ENCODE measurements at places on chromosomes 6 and 20.
A peak's percentile ranks its signal among the peaks of the same experiment; 100 is the strongest.

GRCh38 chr20:9520086-9520485, 5.7 kb downstream of the LAMP5 start:
- DNase-seq, result no peak

DNA sequence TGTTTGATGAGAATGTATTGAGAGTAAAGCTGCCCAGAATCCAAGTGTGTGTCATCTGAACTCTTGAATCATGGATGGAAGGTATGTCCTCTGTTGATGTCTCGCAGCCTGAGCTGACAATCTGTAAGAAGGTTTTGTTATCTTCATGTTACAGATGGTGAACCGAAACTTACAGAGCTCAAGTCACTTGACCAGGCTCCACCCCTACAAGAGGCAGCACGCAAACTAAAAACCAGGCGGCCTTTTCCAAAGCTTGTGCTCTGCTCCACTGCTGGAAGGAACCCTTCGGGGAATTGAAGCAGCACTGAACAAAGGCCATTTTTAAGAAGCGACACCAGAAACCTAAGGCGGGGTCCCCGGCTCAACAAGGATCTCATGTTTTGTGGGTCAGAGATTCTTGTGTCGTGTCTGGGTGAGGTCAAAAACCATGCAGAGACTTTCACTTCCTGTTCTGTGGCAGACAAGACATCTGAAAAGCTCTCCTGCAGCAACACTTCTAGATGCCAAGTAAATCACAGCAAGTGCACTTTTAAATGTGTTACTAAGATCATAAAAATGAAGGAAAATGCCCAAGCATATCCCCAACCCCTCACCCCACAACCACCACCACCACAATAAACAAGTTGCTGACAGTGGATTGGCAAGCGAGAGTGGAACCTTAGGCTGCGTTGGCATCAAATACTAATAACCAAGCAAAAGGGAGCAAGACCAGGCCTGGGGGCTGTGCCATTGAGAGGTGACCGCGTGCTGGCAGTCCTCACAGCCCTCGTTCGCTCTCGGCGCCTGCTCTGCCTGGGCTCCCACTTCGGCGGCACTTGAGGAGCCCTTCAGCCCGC, 27.3 kb downstream of the NQO2 start:
- peak; percentile 88 for DNase-seq

GRCh38 chr6:135036731-135037420, 17.7 kb downstream of the HBS1L start:
- no peak for DNase-seq

GRCh38 chr6:161498881-161499280, 225.0 kb upstream of the AGPAT4 start:
- DNase-seq, result no peak

DNA sequence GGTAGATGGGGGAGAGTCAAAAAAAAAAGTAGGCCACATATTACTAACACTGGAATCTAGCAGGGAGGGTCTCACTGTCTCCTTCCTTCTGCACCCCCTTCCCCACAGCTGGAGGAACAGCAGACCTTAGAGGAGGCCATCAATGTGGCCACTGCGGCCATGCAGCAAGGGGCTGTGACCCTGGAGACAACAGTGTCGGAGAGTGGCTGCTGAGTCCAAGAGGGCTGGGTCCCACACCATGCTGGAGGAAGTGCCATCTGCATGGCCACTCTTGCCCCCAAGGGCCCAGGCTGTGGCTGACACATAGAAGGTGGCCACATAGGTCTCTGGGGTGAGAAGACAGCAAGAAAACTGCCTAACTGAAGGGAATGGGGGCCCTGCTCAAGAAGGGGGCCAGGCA, 2.6 kb upstream of the DEF6 start:
- DNase-seq, result no peak

DNA sequence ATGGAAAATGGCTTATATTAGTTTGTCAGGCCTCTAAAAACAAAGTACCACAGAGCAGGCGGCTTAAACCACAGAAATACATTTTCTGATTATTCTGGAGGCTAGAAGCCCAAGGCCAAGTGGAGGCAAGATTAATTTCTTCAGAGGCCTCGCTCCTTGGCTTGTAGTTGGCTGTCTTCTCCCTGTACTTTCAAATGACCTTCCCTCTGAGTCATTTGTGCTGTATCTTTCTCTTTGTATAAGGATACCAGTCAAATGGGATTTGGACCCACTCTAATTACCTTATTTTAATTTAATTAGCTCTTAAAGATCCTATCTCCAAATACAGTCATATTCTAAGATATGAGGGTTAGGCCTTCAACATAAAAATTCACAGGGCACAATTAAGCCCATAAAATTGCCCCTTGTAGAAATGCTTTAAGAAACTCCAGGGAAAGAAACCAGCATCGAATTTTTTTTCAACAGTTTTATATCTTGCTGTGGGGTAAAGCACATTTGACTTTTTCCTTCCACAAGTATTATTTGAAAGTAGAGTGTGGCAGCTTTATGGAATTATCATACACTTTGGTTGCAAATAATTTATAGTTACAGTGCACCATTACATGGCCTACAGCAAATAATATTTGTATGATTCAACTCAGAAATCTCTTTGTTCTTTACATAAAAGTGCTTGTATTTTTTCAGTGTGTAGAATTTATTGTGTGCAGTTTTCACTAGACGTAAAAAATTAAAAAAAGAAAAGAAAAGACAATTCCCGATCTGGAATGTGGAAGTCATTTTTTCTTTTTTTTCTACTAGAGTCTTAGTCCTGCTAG, 706.1 kb downstream of the KIF16B start:
- DNase-seq, result no peak

DNA sequence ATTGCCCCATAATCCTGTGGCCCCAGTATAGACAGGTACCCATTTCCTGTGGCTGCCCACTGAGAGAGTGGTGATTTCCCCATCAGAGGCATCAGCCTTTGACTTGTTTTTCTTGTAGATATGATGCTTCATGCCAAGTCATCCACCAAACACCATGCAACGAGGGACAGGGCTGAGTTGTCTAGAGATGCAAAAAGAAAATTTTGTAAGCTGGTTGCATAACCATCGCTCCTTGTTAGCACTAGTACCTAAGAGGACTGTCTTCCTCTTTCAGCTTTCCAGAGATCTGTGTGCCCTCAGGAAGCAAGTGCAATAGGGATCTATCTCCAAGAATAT, 166.8 kb downstream of the BCAS1 start:
- DNase-seq, result no peak

GRCh38 chr6:31528307-31528777, 420 bp upstream of the MCCD1 start:
- DNase-seq, result no peak

GRCh38 chr6:46377209-46377608, 114.0 kb downstream of the RCAN2 start:
- no peak for DNase-seq

DNA sequence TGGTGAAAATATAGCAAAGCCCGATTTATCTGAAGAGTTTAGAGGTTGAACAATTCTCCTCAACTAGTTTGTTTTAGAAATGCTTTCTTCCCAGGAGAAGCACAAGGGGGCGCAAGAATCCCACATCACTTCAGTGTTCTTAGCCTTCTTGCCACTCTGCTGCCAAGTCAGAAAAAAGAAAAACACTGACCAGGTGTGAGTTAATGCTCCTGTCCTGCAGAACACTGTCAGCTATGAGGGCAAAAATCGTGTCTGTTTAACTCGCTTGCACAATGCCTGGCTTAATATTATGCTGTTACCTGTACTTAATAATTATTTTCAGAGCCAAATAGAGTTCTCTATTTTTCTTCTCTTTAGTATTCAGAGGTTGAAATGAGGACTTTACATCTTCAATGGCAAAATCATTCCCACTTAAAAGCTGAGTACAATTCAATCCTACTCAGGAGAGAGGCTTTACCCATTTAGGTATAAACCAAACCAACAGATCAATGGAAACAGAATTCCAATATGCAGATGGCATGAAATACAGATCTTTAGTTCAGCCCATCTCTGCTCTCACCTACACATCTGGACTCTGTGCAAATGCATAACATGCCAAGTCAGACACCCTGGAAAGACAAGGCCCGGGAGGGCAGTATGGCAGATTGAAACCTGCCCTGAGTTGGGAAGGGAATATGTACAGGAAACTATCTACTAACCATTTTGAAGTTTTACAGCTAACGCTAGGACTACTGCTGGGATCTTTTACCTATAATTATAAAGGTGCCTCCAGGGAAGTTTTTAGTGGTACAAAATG, 71.4 kb upstream of the TULP1 start:
- DNase-seq, result peak; percentile 54

DNA sequence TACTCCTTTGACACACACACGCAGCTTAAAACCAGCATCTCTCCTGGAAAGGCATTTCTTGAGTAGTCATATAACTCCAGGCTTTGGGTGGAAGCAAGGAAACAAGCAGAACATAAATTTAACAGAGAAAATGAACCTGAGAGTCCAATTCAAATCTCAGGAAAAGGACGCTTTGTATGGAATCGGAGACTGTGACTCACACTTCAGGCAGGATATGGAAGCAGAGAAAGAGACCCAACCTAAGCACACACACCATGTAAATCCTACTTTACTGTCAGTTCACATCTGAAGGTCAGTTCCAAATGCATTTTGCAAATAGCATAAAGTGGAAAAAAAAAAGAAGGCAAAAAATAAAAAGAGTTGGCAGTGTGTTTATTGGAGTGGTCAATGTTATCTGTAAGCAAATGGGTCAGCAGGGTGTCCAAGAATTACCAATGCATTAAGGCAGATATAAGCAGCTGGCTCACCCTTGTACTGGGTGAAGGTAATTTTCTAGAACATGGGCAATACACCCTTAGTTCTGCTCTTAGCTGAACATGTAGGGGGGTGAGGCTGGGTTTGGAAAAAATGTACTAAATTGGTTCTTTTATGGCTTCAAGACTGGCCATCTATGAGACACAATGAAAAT, 283.7 kb upstream of the NT5E start:
- no peak for DNase-seq

DNA sequence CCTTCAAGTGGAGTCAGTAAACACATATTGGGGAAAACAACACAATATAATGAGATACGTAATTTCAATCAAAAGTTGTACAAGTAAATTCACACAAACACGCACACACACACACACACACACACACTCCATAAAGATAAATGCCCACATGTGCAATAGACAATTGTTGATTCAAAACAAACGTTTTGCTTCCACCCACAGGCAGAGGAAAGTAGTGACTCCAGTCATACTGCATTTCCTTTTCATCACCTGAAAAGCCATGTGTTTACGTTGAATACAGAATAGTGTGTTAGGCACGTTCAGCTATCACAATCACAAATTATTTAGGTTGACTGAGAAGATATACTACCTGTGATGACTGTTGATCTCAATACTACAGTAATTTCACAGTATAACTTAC, 443.8 kb upstream of the MANEA start:
- no peak for DNase-seq

DNA sequence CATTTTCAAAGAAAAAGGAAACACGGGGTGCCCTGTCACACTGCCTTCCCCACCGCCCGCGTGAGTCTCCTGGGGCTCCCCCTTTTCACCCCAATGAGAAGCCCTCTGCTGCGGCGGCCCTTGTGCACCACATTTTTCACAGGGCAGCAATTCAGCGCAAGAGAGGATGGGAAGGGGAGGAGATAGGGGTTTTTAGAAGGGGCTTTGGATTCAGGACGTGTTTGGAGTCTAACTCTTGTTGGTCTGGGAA, 726 bp upstream of the ARFGEF3 start:
- peak; percentile 25 for DNase-seq

DNA sequence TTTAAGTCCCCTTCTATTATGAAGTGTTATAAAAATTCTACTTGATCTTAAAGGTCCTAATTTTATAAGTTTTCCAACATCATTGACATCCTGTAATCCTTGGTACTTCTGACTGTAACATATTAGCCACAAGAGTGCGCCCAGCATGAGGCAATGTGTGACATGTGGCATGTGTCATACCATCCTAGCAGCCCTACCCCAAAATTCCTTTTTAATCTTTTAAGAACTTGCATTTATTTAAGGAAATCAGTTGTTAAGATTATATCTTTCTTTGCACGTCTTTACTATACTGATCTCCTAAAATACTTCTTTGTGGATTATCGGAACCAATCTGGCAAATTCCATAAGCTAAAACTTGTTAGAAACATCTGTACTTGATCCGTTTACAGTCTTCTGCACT, 167.1 kb upstream of the SLC24A3 start:
- DNase-seq, result no peak

All from GM13976 (cell line).